Activated naive CD4-positive, alpha-beta T cell treated with anti-CD3 and anti-CD28 coated beads, Interleukin-2, amount 50 U/mL, for 72 hours (primary cell): ENCODE measurements at places on chromosomes 13 and 19. TPM values are rescaled to one million over a fixed set of nuclear protein-coding genes. Genes with fewer than 3 reads are reported as not detected.

- no peak for DNase-seq
Measured at GRCh38 chr13:71149498-71150363, 717.3 kb downstream of the DACH1 start.

DNA sequence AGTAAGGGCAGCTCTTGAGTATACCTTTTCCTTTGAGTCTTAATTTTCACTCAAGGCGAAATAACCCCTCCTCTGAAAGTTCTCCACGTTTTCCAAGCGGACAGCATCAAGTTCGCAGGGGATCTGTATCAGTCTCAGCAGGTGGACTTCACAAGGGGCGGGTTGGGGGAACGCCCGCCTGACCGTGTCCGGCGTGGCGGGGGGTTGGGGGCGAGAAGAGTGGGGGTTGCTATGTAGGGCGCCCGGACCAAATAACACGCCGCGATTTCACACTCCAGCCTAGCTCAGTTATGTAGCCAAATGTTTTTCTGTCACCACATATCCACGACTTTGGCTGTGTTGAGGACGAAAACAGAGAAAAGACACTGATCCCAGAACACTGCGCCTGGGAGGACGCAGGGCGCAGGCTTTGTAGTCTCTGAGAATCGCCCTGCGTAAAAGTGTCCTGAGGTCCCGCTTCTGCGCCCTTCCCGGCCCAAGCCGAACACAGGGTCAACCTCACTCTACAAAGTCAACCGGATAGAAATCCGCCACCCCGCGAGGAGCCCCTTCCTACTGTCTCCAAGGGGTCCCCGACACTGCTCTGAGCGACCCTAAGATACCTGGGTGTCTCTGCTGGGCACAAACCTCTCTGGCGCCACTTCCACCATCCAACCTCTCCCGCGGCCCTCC, 524 bp downstream of the RUBCNL start:
- DNase-seq = no peak

PGLYRP2 gene
- 0.09 TPM for total RNA-seq

- no peak for DNase-seq
Measured at GRCh38 chr19:1851654-1852580, 3.6 kb upstream of the REXO1 start.

GRCh38 chr19:30634996-30635975, 263.1 kb downstream of the ZNF536 start:
- no peak for DNase-seq

GRCh38 chr13:72132075-72132474, 265.1 kb upstream of the DACH1 start:
- DNase-seq = no peak

MYBPC2 gene
- 1.9 TPM for total RNA-seq

- no peak for DNase-seq
Measured at GRCh38 chr13:106922384-106922783, 354.4 kb upstream of the ARGLU1 start.

DNA sequence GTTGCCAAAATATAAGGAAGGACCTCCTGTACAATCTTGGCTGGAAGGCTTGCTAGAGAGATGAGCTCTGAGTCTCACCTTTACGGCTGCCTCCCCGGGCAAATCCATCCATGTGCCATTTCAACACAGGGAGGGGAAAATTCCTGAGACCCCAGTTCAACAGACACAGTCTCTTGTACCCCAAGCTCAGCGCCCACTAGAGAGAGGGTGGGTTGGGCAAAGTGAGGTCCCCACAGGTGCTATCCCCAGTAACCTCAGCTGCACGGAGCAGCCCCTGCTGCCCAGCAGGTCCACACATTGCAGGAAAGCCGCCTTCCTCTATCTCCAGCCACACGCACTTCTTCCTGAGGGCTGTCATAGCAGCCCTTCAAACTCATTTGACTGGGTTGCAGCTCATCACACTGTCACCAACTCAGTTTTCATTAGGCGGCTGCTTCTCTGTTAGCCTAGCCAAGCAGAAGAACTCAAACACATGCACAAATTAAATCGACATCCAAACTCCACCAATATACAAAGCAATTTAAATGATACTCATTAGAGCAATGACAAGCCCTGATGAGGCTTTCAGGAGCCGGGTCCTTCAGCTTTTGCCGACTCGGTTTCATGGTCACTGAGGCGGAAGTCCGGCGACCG, 80.4 kb downstream of the TSHZ3 start:
- DNase-seq = no peak

DNA sequence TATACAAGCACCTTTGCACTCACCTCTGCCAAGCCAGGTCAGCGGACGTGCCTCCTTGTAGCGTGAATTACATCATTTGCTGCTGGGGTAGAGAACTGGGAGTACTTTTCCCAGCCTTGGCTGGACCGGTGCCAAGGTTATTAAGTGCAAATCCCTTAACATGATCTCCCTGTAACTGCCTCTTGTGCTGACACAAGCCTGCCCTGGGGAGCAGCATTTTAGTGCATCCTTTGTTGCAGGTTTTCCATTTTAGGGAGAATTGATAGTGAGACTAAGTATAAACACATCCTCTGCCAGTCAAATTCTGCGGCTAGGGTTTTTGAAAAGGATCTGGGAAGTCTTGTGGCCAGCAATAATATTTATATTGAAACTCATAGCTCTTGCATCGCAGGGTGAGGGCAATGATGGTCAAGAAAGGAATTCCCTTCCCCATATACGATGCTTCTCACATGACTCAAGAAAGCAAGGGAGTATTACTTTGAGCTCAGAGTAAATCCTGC, 32.7 kb upstream of the DCLK1 start:
- DNase-seq = no peak

GRCh38 chr13:53901593-53901992, 873.0 kb downstream of the OLFM4 start:
- DNase-seq = no peak
